Putamen (tissue), 1 donor: ENCODE measurements at places on chromosomes 11 and 22.

DNA sequence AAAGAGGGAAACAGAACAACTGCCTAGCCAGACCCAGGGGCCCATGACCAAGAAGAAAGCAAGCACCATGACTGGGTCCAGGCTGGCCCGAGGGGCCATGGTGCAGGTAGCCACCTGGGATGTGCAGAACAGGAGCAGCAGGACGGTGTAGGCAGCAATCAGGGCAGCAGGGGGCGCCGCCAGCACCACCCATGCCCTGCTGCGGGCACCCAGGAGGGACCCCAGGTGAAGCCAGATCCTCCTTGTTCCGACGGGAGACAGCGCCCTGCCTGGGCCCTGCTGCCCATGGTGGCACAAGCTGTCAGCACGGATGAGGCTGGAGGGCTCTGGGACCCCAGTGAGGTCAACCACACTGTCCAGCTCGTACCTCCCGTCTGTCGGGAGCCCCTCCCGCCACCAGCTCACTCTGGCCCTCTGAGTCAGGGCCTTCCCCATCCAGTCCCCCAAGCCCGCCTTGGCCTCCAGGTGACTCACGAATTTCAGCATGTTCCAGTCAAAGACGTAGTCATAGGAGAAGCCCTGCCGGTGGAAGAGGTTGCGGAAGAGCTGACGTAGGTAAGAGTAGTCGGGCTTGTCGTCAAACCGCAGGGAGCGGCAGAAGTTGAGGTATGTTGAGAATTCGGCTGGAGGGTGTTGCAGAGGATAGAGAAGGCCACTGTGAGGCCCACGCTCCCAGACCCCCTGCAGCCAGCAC lies 18.8 kb downstream of the CSNK1E start:
- no peak for DNase-seq

DNA sequence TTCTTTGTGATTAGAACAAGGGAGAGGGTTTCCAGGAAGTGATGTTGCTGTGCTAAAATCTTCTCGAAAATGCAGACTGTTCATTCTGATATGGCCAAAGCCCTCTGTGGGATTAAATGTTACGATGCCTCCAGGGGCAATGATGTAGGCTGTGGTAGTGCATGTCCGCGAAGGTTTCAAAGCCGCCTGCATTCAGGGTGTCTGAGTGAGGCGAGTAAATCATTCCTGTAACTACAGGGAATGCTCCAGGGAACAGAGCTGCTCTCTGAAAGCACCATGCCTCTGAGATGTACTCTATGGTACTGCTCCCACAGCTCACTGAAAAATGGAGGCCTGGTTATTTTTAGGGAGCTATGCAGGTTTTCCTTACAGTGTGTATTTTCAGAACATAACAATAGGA lies 21.2 kb downstream of the PDGFD start:
- DNase-seq, result no peak

DNA sequence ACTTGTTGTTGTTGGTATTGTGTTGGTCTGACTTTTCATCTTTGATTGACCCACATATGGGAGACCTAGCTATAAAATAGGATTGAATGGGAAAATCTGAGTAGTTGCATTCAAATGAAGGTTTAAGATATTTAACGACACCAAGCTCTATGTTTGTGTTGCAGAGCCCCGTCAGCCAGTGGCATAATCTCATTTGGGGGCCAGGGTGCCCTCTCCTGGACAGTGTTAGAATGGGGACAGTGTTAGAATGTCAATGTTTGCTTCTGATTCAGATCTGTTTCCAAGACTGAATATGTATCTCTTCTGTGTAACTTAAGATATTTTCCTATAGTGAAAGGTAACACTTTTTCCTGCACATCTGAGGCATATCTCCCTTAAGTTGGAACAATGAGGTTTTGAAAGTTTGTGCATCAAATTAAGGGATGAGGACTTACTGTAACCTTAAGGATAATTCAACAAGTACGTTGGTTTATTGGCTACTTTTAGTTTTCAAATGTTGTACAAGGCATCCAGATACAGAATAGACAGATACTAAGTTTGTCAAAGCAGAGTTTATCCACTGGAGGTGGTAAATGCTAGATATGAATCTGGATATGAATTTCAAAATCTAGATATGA lies 5.3 kb upstream of the OR52M1 start:
- DNase-seq, result peak; percentile 9

DNA sequence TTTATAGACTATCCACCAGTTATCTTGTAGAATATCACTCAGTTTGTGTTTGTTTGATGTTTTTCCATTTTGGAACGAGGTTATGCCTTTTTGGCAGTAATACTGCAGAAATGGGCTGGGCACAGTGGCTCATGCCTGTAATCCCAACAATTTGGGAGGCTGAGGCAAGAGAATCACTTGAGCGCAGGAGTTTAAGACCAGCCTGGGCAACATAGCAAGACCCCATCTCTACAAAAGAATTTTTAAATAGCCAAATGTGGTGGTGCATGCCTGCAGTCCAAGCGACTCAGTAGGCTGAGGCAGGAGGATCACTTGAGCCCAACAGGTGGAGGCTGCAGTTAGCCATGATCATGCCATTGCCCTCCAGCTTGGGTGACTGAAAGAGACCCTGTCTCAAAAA lies 22.8 kb upstream of the B4GALNT4 start:
- DNase-seq, result no peak

GRCh38 chr11:2460540-2461252 lies 15.9 kb downstream of the KCNQ1 start:
- DNase-seq, result no peak
